ENCODE measurements at places on chromosomes 12 and 14. TPM values are rescaled to one million over a fixed set of nuclear protein-coding genes. Genes with fewer than 3 reads are reported as not detected.

The AJUBA gene
- 8.8 TPM for total RNA-seq

The LPAR5 gene
- 3.9 TPM for total RNA-seq

The KCNMB4 gene
- total RNA-seq = 2.6 TPM

The SLCO1C1 gene
- total RNA-seq = 1.6 TPM

The POTEG gene
- total RNA-seq = not detected

The LGR5 gene
- total RNA-seq = not detected

The RIMBP2 gene
- not detected for total RNA-seq

The LRP1-AS gene
- not detected for total RNA-seq

The SLC2A14 gene
- not detected for total RNA-seq

The KRT81 gene
- not detected for total RNA-seq

The NTN4 gene
- total RNA-seq = 84.1 TPM

The DPPA3 gene
- total RNA-seq = not detected
